ENCODE measurements at places on chromosomes 1 and 21. TPM values are rescaled to one million over a fixed set of nuclear protein-coding genes. Genes with fewer than 3 reads are reported as not detected.

The SPATA45 gene
- not detected for total RNA-seq

DNA sequence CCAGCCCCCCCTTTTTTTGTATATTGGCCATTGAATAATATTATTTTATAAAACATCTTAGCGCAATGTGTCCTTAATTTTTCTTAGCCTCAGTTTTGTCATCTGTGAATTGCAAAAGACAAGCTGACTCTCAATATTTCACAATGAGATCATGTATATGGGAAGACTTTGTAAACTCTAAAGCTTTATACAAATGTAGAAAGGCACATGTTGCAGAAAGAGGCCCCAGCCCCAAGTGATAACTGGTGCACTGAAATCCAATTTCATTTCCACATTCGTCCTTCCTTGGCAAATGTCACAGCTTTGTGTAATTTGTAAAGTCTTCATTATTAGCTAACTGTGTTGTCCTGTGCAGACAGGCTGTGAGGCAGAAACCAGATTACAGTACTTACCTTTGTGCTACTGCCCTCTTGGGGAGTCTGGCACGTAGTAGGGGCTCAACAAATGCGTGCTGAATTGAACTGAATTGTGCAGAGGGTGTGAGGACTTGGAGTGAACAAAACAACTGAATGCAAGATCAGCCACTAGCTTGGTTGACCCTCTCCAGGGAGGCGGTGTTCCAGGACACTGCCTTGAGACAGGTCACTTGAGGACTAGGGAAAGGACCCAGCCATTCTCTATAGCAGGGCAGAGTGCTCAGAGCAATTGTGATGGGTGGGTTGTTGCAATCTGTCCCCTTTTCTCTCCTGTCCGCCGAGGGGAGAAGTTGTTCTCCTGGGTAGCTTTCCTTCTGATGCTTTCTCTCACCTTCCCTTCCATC is 74.6 kb downstream of the LMO4 start:
- no peak for DNase-seq

DNA sequence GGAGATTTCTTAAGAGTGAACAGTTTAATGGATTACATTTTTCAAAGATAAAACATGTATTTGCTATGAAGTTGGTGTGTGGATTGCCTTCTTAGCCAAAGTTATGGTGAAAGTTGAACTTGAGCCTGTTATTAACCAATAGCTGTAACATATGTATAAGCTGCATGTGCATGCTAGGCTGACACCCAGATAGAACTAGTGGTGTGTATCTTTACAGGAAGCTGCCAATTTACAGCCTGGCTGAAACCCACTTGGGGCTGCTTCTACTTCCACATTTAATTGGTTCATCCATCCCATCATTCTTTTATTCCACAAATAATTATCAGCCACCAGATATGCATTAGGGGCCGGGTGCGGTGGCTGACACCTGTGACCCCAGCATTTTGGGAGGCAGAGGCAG is 3.3 kb downstream of the PLA2G5 start:
- DNase-seq = no peak

- no peak for DNase-seq
These were observed 86.5 kb upstream of the BRINP3 start for GRCh38 chr1:190564117-190564516.

DNA sequence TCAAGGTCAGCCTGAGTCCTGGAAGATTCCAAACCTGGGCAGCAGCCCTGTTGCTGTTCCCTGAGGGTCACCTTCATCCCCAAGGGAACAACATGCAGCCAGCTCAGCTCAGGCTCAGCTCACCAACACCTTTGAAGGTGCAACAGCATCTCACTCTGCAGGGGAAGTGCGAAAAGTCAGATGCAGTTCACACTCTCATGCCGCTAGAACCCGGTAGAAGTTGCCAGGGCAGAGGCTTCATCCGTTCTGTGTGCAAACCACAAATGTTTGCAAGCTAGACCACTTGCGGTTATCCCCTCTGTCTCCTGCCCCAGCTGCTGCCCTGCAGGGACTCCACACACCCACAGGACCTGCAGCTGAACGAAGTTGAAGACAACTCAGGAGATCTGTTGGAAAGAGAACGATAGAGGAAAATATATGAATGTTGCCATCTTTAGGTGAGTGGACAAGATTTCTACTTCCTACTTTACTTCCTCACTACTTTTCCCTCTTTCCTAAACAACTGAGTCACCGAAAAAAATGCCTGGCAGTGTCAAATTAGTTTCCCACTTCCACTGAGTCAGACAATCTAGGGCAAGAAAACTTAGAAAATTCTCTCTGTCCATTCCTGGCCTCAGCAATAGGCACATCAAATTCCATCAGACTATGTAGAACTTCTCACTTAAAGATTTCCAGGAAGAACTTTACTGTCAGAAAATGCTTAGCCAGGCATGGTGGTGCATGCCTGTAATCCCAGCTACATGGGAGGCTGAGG is 1.8 kb upstream of the FCRL6 start:
- DNase-seq = no peak

DNA sequence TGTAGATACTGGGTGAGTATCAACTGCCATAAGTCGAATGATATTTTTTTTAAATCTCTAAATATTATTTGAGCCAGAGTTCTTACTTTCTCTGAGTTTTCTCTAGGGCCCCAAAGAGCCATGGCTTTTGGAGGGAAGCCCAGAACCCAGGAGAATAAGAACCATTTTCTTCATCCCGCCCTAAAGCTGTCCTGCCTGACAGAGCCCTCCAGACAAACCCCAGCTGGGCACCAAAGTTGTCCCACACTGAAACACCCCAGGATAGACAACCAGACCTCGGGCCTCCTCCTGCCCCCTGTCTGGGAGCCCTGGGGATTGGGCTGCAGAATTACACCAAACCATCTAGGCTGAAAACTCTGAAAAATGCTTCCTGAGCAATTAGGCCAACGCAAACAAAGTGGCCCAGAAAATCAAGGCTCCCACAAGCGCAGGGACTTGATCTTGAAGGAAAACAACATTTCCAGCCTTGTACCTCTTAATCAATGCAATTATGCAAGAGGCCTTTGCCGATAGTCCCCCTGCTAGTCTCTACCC is 113.1 kb downstream of the RRAGC start:
- peak; percentile 75 for DNase-seq

- DNase-seq = no peak
These were observed 71.4 kb upstream of the HSPA13 start for GRCh38 chr21:14454016-14455009.

The S100A4 gene
- total RNA-seq = 122 TPM

The AJAP1 gene
- total RNA-seq = 0.96 TPM

GRCh38 chr1:150164779-150165178 is 15.1 kb downstream of the PLEKHO1 start:
- no peak for DNase-seq

- no peak for DNase-seq
These were observed 1.8 kb upstream of the TBX15 start for GRCh38 chr1:118989878-118990378.

The ARHGEF10L gene
- total RNA-seq = 42.4 TPM

- DNase-seq = peak; percentile 83
These were observed 45.0 kb downstream of the XCL1 start for GRCh38 chr1:168621356-168621755.

DNA sequence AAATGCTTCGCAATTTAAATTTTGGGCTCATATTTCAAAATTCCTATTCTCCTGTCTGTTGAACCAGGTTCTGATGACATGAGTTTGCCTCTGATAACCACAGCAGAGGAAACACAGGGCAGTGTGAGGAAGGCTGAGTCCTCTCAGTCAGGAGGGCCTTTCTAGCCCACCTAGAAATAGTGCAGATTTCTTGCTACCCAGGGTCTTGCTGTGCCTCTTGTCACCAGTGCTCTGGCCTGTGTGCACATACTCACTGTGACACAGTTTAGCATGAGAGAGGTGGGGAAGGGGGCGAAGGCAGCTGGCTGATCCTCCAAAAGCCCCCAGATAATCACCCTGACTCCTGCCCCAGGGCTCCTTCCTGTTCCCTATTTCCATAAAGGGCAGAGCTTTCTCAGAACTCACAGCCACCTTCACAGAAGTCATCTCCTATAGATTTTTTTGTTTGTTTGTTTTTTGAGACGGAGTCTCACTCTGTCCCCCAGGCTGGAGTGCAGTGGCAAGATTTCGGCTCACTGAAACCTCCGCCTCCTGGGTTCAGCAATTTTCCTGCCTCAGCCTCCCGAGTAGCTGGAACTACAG is 23.7 kb downstream of the ERRFI1 start:
- DNase-seq = no peak

The NDUFV3 gene
- 71.0 TPM for total RNA-seq

The SIM2 gene
- total RNA-seq = 0.96 TPM

The RAB25 gene
- 2.2 TPM for total RNA-seq

DNA sequence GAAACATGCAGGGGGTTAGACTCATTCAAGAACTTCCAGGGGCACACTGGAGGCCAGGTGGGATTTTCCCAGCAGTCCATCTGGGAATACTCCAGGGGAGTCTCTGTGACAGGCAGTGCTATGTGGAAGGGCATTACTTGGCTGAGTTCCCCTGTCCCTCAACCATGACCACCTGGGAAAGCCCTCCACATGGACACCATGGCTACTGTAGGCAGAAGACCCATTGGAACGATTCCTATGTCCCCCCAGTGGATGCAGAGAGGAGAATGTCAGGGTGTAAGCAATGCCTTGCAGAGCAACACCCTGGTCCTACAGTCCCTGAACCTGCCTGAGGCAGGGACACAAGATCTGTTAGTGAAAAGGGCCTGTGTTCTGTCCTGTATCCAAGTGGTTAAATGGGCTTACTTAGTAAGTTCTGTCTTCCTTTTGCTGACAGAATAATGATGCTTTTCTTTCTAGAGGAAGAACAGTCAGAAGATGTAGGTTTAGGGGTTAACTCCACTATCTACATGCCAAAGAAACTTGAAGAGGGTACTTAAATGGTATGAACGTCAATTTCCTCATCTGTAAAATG is 13.4 kb downstream of the SLAMF1 start:
- DNase-seq = no peak

DNA sequence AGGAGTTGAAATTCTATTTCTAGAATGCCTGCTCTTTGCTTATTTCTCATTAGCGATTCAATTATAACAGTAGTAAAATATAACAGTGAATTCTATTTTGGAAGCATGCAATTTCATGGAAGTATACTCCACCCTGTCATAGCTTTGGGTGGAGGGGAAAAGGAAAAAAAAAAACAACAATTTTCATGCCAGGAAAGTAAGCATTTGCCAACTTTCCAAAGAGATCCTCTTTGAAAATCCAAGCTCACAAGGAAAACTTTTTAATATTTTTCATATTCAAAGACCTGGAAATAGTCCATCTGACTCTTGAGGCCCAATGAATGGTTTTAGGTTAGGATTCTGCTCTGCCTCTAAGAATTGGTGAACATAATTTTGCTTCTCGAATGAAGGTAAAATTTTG is 134.5 kb downstream of the PTPN14 start:
- DNase-seq = peak; percentile 37

The USH2A gene
- 2.2 TPM for total RNA-seq

DNA sequence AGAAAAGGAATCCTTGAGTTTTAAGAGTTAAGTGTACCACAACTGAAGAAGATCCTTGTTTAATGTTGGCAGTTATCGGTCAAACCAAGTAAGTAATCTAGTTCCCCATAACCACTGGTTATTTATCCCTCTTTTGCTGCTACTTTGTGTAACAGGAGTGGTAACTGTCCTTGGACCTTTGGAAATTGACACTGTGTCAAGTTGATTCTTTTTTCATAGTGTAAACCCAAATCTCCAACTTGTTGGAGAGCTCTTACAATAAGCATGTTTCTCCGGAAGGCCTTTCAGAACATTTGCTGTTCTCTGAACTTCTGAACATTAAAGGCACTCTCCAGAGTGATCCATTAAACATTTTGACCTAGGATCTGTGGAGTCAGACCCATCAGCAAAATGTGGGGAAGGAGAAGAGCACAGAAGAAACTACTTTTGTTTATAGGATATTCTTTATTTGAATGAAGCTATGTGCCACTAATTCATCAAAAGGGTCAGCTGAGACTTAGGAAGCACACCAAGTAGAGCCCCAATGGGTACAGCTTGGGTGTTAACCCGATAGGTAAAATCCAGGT is 3.9 kb downstream of the AHCYL1 start:
- no peak for DNase-seq

DNA sequence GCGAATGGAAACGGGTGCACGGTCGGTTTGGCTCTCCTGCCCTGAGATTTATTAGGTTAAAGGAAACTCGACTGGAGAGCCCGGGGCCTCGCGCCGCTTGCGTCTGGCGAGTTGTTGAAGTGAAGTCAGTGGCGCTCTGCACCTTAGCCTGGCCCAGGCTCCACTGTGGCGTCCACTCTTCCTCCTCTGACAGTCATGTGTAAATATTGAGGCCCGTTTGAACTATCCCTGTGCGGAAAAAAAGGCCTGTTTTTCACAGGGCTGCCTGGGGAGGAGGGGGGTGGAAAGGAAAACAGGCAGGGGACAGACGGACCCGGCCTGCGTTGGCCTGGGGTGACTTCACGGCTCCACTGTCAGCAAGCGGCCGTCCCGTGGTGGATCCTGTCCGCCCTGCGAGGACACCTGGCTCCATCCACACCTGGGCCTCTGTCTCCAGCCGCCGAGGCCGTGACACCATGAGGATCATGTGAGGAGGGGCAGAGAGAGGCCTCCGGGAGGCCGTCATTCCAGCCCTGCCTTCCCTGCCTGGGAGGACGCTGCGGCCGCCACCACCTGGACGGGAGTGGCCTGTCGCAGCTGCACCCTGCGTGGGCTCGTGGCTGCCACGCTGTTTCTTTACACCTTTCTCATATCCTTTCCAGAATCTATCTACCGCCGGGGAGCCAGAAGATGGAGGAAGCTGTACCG is 59.8 kb downstream of the FAAP20 start:
- DNase-seq = peak; percentile 38

The S100A12 gene
- not detected for total RNA-seq

The GJA4 gene
- 3.4 TPM for total RNA-seq

The VAV3 gene
- total RNA-seq = 1.9 TPM

DNA sequence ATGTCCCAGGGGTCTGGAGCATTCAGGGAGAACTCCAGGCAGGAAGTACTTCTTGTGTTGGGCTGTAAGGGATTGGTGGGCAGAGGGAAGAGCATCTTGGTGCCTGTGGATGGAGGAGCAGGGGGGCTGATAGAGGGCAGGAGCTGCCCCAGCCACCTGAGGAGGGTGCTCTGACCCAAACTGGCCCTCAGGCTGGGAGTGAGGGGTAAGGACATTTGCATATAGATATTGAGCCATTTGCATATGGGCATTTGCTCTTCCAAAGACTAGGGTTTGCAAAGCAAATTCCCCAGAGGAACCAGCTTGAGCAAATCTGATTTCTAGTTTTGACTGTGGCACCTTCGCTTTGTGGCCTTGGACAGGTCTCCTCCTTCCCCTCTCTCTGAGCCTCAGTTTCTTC is 18.2 kb downstream of the ZNF362 start:
- no peak for DNase-seq

The IL10 gene
- total RNA-seq = not detected

Data from umbilical cord (tissue), 2 donors.